ENCODE measurements at places on chromosomes 4 and X.

GRCh38 chr4:101337688-101338087 is 9.6 kb downstream of the PPP3CA start:
- no peak for DNase-seq

- no peak for DNase-seq
These were observed 30.5 kb upstream of the TMLHE start for GRCh38 chrX:155643240-155643639.

- no peak for DNase-seq
These were observed 93.8 kb downstream of the C4orf51 start for GRCh38 chr4:145773581-145774234.

- no peak for DNase-seq
These were observed 88.8 kb upstream of the KDR start for GRCh38 chr4:55214172-55214571.

- no peak for DNase-seq
These were observed 23.3 kb upstream of the TMEM255A start for GRCh38 chrX:120334603-120335002.

Measured in stimulated activated CD8-positive, alpha-beta memory T cell treated with anti-CD3 and anti-CD28 coated beads, Interleukin-4, amount 100 ng/mL, for 1 hour (primary cell).